ENCODE measurements at places on chromosomes 6 and 20.

DNA sequence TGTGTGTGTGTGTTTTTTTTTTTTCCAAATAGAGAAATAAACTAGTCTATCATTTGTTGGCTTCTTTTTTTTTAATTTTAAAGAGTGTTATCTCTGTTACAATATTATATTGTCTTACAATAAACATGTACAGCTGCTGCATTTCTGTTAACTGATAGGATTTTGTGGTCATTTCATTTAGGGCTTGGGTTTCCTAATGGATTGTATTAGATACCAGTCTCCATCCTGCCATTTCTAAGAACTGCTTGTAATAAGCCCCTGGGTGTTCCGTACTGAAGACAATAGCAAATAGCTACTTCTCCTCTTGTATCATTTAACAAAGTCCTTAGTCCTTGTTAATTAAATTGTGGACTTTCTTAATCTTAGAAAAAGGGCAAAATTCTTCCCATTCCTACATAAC lies 45.7 kb downstream of the SOBP start:
- no peak for DNase-seq

GRCh38 chr6:13908955-13909381 lies 15.8 kb upstream of the RNF182 start:
- DNase-seq, result peak; percentile 36

- no peak for DNase-seq
Measured at GRCh38 chr6:31861919-31862343, 690 bp downstream of the NEU1 start.

DNA sequence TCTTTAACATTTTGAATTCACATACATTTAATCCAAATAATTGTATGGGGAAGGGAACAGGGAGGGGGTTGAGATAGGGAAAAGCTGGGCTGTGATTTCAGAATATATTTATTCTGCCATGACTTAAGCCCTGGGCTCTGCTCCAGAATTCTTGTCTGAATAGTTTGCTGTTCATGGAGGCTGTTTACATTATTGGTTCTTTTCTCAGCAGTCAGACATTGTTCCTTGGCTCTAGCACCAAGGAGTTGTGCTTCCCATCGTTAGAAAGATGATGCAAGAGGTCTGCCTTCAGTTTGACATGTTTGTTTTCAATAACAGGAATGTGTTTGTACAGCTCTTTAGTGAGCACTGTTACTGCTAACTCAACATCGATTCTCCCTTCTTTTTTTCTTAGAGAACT lies 198.8 kb upstream of the CDYL start:
- DNase-seq, result no peak
